ENCODE measurements at places on chromosomes 2 and 18.

GRCh38 chr2:184564092-184564491 lies 34.2 kb upstream of the ZNF804A start:
- DNase-seq = no peak

DNA sequence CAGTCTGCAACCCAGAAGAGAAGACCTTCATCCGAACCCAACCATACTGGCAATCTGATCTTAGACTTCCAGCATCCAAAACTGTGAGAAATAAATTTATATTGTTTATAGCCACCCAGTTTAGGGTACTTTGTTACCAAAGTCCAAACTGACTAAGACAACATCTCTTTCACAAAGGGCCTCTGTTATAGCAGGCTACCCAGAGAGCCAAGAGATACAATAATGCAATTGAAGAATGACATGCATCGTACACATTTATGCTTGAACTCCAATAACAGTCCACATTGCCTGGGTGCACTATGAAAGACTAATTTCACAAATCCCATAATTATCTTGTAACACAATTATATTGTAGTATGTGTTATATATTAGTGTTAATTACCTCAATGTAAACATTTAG lies 39.1 kb upstream of the ANKRD44 start:
- DNase-seq = no peak

DNA sequence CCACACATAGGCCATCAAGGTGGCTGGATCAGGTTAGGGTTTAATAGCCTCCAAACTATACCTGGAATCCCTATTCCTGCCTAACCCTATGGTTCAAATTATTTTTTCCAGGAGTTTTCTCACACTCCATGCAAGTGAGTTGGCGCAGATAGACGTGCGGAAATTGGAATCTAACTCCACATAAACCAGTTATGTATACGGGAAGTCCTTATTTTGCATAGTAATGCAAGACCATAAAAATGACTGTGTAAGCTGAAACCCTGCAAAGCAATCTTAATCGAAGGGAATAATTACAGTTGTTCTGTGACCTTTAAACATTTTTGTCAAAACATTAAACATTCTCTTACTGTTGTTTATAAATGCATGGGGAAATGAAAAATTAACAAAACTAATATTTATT lies 200.1 kb upstream of the SIX2 start:
- DNase-seq = no peak

GRCh38 chr2:141035846-141036420 lies 1094.9 kb downstream of the LRP1B start:
- no peak for DNase-seq

DNA sequence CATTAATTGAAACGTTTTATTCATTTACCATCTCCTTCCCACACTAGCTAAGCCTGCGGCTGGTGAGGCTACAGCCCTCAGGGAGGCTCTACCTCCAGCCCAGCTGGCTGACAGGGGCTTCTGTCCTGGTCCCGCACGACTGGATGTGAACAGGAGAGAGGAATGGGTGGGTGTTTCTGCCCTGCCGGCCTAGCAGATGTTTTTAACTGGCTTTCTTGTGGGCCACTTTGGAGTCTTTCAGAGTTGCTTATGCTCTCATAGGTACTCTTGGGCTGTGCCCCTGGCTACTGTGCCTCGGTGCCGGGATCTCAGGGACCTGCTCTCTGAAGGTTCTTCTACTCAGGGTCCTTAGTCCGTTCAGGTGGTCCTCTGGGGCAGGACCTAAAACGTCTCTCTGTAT lies 184.3 kb upstream of the TWIST2 start:
- DNase-seq = no peak

DNA sequence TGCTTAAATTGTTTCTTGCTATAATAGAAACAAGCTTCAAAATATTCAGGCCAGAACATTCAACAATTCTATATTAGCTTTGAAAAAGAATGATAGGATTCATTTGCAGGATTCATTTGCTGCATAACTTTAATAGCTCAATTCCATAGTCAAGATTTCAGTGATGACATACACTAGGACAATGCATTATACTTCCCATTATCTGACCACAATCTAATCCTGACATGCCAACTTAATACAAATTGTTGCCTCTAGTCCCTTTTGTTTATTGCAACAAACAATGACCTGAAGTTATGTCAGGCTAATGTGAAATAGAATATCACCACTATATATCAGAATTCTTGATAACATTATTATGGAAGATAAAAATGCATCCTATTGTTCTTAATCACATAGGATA lies 169.4 kb downstream of the DNAH7 start:
- DNase-seq = no peak

DNA sequence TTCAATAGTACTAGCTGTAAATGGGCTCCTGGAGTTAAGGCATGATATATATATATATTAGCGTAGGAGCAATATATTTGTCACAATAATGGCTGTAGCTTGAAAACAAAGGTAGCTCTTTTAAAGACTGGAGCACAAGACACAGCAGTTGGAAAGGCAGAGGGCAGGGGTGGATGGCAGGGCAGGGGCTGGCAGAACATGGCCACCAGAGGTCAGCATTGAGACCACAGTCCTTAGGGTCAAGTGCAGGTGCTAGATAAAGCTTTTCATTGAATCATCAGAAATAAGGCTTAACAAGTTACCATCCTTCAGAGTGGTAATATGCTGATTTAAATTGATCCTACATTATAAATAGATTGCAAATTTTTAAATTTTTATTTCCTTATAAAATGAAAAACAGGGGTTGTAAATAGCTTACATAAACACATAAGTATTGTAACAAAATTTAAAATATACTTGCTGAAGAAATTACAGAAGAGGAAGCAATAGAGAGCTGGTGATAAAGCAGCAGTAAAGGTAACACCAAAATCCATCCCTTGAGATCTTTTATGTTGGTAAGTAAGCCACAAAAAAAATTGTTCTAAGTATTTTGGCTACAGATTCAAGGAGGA lies 161.2 kb upstream of the PIEZO2 start:
- peak; percentile 25 for DNase-seq

- no peak for DNase-seq
These were observed 3.0 kb downstream of the MBD5 start for GRCh38 chr2:148023861-148024260.

All from progenitor cell of endocrine pancreas (in vitro differentiated cells).